T-cell (primary cell): ENCODE measurements at places on chromosomes 7 and 10.

GRCh38 chr7:47583739-47584535, 2.0 kb upstream of the TNS3 start:
- no peak for DNase-seq

DNA sequence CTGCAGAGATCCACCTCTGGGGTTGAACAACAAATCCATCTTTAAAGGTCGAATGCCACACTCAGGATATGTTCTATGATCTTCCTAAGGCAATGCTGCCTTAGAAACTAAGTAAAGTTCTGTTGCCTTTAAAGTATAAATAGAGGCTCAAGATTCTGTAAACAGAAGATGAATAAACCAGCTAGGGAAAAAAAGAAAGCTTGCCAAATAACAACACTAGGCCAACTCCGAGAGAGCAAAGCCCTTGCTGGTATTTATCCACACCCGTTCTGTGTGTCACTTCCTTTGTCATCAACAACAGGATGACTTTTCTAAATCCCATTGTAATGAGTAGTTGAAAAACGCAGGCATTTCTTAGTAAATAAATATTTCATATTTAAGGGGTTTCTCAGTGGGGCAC, 330.0 kb upstream of the GLI3 start:
- DNase-seq, result no peak

- no peak for DNase-seq
Observed at GRCh38 chr10:11604865-11605650, 6.4 kb downstream of the USP6NL start.

DNA sequence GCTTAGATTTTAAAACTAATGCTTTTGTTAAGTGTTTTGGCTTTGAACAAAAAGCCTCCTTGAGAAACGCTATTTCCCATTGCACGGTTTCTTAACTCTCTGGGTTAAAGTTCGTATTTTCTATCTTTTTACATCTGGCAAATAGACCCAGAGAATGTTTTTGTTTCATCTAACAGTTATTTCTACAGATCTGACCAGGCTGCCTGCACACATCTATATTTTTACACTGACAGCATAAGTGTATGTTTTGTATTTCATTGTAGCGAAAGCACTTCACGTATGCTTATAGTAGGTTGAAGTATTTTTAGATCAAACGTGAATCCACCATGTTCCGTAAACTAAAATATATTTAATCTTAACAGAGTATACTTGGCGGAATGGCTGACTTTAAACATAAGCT, 477.3 kb downstream of the SDK1 start:
- DNase-seq, result no peak

- DNase-seq, result peak; percentile 75
Observed at GRCh38 chr10:124744102-124745050, at the start of gene FAM53B. TSS of gene FAM53B (minus strand) at chr10:124744378. CDS start at chr10:124706713, 37,665 bp downstream.

- no peak for DNase-seq
Observed at GRCh38 chr7:75716992-75717626, 21.6 kb downstream of the HIP1 start.

DNA sequence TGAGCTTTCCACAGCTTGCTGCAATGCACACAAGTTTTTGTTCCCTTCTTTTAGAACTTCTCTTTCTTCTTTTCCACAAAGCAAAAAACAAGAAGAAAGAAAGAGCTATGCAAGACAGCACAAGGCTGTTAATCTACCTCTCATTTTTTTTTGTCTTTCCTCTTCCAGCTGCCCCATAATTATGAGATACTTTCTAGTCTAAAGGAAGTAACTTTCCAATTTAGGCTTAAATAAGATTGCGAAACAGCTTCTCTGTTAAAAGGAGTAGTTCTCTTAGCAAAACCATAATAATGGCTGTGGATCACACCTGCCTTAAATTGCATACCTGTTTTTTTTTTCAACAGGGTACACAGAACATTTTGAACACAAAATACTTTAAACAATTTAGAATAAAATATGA, 56.0 kb downstream of the NDUFB2 start:
- DNase-seq, result no peak

DNA sequence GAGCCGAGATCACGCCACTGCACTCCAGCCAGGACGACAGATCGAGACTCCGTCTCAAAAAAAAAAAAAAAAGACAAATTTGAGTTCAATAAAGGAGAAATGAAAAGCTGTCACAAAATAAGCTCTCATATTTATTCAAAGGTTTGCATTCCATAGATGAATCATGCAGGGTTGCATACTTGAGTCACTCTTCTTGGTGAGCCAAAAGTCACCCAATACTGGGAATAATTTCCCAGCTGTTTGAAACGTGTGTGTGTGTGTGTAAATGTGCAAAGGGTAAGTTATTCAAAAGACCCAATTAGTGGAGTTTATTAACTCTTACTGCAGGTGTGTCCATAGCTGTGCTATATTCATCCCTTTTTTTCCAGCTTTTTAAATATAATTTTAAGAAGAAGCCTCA, 297.7 kb downstream of the CCDC3 start:
- DNase-seq, result no peak

DNA sequence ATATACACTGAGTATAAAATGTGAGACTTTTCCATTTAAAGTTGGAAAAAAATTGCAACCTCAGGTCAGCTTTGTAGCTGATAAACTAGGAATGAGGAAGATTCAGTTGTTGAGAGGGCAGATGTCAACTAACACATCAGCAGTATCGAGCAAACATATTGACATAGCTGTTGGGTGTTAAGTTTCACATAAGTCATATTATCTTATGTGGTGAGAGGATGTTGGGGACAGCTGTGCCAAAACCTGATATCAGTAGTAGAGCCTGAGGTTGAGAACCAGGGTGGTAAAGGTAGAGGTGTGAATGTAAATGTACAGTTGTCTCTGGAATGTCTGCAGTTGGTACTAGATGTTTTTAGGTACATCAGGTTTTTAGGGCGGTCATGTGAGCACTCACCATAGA, 5.0 kb downstream of the ZRANB1 start:
- DNase-seq, result no peak

- DNase-seq, result no peak
Observed at GRCh38 chr10:119735451-119735850, 9.6 kb downstream of the INPP5F start.

GRCh38 chr10:124321433-124322089, 97.2 kb downstream of the OAT start:
- no peak for DNase-seq

DNA sequence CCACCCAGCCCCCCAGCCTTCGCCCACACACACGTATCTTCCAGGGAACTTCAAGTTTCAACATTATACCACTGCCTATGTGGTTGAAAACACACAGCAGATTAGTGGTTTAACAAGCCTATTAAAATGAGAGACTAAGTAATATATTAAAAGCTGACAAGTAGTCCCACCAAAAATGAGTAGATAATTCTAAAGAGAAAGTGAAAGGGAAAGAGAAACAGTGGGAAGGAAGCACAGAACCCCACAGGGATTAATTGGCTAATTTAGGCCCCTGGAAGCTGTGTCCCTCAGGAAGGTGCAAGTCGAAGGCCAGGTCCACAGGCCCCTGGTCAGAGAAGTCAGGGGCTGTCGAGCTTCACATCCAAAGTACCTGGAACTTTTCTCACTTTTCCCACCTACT, 210.5 kb upstream of the YAE1 start:
- DNase-seq, result no peak

- no peak for DNase-seq
Observed at GRCh38 chr10:8035641-8036470, 18.6 kb upstream of the GATA3 start.

DNA sequence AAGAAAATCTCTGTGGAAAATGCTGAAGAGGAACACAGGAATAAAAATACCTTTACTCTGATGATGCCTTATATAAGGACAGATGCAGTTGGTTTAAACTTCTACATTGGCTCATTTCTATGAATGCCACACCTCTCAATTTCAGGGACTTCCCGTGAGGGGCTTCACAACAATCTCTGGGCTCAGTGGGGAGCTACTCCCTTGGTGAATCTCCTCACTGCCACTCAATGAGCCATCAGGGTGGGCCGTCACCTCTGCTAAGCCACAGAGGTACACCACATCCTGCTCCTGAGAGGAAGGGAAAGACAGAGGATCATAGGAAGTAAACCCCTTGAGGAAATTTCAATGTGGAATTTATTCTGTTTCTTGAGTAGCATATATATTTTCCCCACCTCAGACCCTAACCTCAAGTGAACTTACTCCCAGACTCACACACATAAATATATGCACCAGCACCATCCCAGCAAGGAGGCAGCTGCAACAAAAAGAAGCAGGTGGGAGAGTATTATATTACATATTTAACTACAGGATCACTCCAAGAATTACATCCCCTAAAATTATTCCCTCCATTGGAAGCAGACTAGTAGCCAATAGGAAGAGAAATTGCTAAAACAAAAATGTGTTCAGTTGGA, 63.3 kb upstream of the PRSS1 start:
- DNase-seq, result no peak

DNA sequence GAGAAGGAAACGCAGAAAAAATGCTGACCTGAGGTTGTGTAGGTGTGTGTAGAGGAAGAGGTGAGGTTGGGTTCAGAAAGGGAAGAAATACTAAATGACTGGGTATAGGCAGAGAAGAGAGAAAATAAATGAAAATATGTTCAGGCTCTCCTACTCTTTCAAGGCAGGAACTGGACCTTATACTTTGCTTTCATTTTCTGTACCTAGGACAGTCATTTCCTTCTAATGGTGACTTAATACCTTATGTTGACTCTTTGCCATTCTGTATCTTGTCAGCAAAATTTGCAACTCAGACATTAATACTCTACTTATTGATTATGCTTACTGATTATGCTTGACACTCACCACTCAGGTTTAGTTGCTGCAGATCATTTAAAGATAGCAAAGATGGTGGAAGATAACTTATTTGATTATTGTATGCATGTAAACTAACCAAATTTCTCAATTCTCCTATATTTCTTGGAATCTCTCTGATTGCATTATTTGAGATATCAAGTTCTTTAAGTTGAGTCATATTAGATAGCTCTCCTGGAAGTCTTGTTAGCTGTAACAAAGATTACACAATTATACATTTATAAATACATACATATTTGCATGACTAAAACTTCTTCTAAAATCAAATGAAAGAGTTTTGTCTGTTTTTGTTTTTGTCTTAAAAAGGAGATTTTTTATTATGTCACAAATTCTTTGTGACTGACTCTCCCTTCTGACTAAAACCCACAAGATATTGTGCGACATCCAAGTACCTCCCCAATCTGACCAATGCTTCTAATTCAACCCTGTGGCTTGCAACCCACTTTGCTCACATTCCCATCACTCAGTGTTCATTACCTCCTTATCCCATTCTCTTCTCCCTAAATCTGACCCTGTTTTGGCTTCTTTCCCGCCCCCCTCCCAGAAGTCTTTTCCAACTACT, 20.0 kb downstream of the LRRD1 start:
- DNase-seq, result no peak

- no peak for DNase-seq
Observed at GRCh38 chr7:126685018-126685573, 567.6 kb downstream of the GRM8 start.

DNA sequence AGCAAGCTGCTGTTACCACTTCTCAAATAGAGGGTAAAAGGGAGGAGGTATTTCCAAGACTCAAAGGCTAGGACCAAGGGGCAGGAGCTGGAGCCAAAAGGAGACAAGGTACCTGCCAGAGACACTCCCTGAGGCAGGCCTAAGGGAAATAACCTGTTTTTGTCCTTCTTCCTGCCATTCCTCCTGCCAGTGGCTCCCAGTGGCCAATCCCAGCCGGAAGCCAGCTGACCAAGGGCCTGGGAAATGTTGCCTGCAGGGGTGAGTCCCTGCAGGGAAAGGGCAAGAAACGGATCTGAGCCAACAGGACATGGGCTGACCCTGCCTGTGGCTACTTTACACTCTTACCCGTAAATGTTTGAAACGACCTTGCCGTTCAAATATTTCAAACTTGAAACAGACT, 3.5 kb downstream of the CYTH3 start:
- DNase-seq, result no peak
